SW 1271 (cell line): ENCODE measurements at places on chromosomes 13 and 19.

DNA sequence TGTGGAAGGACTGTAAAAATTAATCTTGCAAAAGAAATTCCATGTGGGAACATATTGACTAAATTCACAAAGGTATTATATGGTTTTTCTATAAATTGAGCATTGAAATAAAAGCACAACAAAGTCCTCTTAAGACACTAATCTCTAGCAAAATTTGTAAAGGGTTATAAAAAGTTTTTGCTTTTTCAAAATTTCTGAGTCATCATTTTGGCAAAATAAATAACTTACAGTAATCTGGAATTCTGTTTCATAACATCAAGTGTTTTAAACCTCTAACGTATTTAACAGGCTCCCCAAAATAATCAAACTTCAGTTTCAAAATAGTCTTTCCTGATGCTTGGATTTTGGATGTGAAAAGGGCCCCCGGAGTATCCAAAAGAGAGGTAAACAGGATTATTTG is 26.0 kb downstream of the MED4 start:
- DNase-seq: no peak

DNA sequence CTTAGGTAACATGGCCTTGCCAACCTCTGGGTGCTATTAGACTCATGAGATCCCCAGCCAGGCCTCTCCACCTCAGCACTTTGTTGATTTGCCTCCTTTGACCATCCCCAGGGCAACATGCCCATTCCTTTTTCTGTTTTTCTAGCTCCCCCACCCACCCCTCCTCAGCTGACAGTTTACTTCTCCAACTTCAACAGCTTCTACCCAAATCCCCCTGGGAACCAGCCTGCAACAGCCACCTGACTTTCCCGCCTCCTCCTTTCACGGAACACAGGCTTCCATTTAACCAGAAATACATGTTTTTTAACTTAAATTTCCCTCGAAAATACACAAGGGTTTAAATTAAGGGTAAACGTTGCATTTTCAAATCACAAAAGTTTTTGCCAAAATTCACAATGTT is 117.3 kb downstream of the DLEU7 start:
- no peak for DNase-seq

GRCh38 chr19:35883882-35884281 is 15.5 kb downstream of the APLP1 start:
- DNase-seq: no peak

DNA sequence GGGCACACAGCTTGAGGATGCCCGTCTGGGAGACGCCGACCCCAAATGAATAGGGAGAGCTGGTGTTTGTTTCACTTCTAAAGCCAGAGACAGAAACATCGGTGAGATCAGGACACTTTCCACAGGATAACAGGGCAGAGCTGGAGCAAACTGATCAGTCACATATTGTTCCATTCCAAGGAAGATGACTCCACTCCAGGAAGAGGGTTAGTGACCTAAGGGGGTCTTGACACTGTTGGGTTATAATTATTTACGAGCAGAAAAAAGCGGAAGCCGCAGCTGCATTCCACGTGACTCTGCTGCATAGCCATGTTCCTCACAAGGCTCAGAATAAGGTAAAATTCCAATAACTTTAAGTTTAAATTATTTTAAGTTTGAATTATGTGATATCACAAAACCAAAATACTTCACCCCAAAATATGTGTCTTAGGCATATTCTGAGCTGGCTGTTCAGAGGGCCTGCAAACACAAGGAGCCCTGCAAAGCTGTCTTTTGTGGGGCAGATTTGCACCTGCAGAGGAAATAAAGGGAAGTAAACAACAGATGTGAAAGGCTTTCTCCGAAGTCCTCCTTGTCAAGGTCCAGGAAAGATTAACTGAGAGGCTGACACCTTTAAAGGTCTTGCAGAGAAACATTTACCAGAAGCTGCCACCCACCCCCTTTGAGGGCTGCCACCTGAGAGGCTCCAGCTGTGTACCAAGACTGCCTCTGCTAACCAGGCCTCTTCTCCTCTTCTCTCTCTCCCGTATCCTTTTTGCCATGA is 819.2 kb downstream of the UQCRFS1 start:
- DNase-seq: no peak

- DNase-seq: peak; percentile 32
These were observed 8.1 kb downstream of the ATG4D start for GRCh38 chr19:10551698-10552301.

- DNase-seq: no peak
These were observed 6.9 kb upstream of the CBY2 start for GRCh38 chr13:45695198-45695730.

GRCh38 chr13:111857846-111858560 is 208.9 kb upstream of the SOX1 start:
- DNase-seq: no peak

DNA sequence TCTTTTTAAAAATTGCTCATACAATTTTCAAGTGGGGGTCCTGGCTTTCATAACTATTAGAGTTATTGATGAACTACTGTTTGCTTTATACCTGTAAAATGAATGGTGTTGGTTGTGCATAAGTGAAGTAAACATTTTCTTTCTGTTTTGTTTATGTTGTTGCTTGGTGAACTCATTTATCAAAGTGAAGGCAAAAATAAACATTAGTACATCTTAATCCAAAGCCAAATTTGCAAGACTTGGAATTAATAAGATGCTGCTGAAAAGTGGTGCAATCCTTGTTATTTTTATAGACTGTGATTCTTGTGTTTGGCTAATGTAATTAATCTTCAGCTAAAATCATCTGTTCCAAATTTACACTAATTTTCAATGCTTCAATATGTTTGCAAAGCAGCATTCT is 24.4 kb upstream of the DCT start:
- no peak for DNase-seq

DNA sequence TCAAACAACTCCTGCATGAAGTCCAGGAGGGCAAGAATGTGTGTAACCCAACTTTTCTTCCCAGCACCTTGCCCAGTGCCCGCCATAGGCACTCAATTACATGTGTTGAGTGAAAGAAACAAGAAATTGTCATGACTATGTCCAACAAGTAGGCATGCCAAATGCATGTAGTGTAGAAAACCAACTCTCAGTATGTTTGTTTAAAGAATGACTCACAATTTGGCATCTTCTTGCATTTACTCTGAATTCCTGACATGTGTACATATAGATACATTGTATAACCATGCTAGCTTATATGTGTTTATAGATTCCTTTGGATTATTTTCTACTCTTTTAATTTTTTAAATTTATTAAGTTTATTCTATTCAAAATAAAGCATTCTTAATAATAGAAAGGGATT is 305.0 kb downstream of the EFNB2 start:
- no peak for DNase-seq

DNA sequence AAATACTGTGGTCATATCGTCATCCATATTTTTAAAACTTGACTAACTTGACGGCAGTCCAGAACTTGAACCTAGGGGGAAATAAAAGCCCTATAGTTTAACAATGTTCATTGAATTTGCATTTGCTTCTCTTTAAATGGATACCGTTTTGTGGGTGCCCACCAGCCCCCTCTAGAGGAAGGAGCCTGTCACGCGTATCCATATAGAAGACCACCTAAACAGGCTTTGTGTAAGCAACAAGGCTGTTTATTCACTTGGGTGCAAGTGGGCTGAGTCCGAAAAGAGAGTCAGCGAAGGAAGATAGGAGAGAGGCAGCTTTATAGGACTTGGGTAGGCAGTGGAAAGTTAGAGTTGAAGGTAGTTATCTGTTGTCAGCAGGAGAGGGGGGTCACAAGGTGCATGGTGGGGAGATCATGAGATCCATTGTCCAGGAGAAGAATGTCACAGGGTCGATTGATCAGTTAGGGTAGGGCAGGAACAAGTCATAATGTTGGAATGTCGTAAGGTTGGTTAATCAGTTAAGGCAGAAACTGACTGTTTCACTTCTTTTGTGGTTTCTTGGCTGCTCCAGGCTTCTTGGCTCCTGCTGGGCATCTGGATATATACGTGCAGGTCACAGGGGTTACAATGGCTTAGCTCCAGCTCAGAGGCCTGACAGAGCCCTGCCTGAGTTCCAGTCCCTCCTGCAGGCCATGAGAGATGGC is 42.5 kb upstream of the ANKRD10 start:
- DNase-seq: no peak

DNA sequence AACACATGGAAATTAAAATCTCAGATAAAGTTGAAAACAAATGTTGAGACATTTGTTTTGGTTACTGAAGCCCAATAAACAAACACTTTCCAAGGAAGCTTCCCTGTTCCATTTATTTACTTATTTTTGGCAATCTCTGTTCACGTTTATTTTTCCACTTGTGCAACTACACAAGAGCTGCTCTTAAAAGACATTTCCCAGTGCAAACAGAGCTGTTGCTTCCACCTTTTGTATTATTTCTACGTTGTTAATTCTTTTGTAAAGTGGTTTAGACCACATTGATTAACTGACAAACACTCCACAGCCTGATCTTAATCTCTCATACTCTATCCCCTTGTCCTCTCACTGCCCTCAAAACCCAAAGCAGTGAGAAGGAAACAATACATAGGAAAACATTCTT is 757.6 kb downstream of the LIG4 start:
- no peak for DNase-seq

- no peak for DNase-seq
These were observed 66.6 kb downstream of the GGACT start for GRCh38 chr13:100521851-100522617.

GRCh38 chr13:31476266-31476665 is 263.1 kb upstream of the RXFP2 start:
- no peak for DNase-seq

DNA sequence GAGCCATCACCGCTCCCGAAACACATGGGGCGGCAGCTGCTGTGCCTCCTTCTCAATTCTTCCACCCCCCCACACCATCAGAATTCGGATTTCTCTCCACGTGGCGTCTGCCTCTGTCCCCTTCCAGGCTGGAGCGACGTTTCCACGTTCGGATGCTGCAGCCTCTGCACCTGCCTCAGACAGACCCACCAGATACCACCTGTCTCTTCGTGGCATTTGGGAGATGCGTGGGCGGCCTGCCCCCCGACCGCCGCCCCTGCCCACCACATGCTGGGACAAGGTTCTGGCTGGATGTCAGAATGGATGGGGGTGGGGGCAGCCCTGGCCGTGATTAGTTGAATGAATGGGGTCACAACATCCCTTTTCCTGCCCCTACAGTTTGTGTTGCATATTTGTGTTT is 90.0 kb downstream of the SLC7A1 start:
- DNase-seq: no peak

- DNase-seq: no peak
These were observed 2.5 kb upstream of the TMEM59L start for GRCh38 chr19:18610245-18610555.

- no peak for DNase-seq
These were observed 126.9 kb downstream of the SPRY2 start for GRCh38 chr13:80214050-80214449.

GRCh38 chr13:30421093-30422053 is 920 bp upstream of the UBE2L5 start:
- DNase-seq: peak; percentile 85

GRCh38 chr13:55669051-55669450 is 1471.7 kb upstream of the PRR20A start:
- DNase-seq: no peak

DNA sequence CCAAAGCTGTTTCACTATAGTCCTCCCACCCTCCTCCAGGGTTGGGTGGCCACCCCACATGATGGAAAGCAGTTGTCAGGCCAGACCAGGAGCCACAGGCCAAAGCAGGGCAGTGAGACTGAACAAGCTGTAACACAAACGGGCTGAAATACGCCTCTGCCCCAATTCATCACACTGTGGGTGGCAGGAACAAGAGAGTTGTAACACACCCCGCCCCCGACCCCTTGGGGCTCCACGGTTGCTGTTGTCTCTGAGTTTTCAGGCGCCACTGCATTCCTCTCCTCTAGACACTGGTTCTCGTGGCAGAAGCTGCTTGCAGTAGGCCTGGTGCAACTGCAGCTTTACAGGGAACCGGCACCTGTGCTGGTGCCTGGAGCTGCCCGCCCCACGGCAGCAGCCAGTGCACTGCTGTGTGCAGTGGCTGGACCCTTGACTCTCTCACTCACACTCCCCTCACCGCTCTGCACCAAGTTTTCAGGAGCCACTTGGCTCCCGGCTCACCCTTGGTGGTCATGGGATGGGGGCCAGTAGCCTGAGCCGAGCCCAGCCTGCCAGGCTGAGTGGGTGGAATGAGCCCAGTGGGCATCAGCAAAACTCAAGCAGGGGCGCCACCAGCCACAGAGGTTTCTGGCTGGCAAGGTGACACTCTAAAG is 1314.5 kb upstream of the MIR17HG start:
- DNase-seq: no peak

GRCh38 chr13:111909501-111909900 is 157.4 kb upstream of the SOX1 start:
- no peak for DNase-seq

GRCh38 chr13:105410602-105411001 is 1124.9 kb downstream of the EFNB2 start:
- no peak for DNase-seq

- no peak for DNase-seq
These were observed 7.2 kb upstream of the TUBB4A start for GRCh38 chr19:6509118-6509971.

- DNase-seq: no peak
These were observed 79.7 kb downstream of the PEG3 start for GRCh38 chr19:56760842-56761241.

DNA sequence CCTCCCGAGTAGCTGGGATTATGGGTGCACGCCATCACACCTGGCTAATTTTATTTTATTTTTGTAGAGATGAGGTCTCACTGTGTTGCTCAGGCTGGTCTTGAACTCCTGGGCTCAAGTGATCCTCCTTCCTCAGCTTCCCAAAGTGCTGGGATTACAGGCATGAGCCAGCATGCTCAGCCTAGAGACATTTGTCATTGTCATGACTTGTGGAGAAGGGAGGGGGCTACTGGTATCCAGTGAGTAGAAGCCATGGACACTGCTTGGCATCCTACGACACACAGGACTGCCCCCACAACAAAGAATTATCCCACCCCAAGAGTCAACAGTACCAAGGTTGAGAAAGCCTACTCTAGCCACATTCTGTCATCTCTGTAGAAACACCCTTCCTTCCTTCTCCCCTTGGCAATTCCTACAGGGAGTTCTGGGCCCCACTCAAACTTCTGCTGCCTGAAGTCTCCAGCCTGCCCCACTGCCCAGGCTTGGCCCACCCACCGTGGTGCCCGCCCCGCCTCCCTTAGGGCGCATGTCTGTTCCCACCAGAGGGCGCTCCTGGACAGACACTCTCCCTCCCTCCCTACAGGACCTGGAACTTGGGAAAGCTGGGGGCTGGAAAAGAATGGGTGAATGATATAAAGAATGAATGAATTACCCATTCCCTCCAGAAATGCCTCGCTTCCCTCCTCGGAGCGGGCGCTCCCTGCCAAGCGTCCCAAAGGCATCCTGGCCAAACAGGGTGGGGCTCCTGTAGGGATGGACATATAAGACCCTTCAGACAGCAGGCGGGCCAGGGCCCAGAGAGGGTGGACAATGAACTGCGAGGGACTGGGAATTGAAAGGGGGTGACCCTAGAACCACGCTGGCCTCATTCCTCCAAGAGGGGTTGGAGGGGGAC is 5.5 kb upstream of the EMP3 start:
- peak; percentile 49 for DNase-seq

- no peak for DNase-seq
These were observed 53.3 kb downstream of the ACSBG2 start for GRCh38 chr19:6188811-6189210.

- no peak for DNase-seq
These were observed 1.6 kb downstream of the JAK3 start for GRCh38 chr19:17846146-17846545.

GRCh38 chr13:27367570-27367969 is 56.8 kb upstream of the GTF3A start:
- DNase-seq: no peak
